ENCODE measurements at places on chromosomes 3 and 15. TPM values are rescaled to one million over a fixed set of nuclear protein-coding genes. Genes with fewer than 3 reads are reported as not detected.

DNA sequence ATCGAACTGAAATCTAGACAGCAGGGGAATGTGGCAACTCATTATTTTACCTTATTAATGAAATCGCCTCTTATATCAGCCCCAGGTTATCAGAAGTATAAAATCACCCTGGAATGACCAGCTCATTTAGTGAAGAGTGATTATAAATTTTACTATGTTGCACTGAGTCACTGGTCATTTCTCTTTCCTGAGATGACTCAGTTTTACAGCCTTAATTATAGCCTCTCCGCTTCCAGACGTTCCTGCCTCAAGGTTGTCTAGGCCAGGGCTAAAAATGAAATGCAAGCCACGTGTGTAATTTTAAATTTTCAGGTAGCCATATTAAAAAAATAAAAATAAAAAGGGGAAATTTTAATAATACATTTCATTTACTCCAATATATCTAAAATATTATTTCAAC lies 33.3 kb downstream of the DET1 start:
- no peak for DNase-seq

GRCh38 chr15:70017801-70018200 lies 79.9 kb downstream of the TLE3 start:
- no peak for DNase-seq

- no peak for DNase-seq
Measured at GRCh38 chr3:70640481-70640880, 328.0 kb upstream of the MDFIC2 start.

DNA sequence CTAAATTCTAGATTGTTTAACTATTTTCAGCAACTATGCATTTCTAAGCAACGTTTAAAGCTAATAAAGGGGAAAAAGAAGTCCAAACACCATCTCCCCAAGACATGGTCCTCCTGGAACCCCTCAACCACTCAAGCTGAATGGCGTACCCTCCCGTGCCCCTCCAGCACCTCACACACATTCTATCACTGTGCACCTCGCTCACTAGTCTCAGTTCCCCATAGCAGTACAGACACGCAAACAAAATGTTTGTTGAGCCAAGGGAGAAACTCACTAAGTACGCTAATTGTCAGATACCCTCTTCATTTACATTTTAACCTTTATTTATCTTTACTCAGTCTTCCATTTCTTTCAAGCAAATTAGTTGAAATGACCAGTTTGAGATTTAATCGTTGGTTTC lies 48.8 kb downstream of the ACAP2 start:
- DNase-seq = no peak

DNA sequence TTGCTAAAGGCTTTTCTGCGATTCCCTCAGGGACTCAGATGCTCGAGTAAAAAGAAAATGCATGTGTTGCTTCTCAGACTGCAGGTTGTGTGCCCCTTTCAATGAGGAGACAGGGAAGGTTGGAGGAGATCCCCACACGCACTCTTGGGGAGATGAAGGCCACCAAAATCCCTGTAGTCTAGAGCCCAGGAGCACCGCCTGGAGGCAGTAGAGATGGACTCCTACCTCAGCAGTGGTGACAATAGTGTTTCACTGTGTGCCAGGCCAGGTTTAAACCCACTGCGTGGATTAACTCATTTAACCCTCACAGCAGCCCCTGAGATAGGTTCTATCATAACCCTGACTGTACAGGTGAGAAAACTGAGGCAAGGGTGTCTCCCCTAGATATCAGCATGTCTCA lies 15.2 kb downstream of the MEGF11 start:
- no peak for DNase-seq

GRCh38 chr3:138066383-138066782 lies 49.0 kb downstream of the DZIP1L start:
- no peak for DNase-seq

DNA sequence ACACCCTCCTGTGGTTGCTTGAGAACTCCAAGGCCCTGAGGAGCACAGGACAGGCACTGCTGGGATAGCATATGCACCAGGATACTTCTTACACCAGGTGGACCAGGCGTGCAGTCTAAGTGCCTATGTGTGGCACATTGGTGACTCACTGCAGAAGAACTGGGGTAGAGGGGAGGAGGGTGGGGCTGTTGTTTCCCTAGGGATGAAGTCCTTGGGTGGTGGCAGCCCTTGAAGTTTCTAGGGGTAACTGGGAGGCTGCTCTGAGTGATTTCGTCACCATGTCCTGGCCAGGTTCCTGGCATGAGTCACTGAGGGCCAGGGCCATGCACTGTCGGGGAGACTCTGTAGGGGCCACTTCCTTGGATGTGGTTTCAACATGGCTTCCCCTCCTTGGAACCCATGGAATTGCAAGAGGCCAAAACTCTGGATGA lies 15.9 kb downstream of the MYZAP start:
- no peak for DNase-seq

DNA sequence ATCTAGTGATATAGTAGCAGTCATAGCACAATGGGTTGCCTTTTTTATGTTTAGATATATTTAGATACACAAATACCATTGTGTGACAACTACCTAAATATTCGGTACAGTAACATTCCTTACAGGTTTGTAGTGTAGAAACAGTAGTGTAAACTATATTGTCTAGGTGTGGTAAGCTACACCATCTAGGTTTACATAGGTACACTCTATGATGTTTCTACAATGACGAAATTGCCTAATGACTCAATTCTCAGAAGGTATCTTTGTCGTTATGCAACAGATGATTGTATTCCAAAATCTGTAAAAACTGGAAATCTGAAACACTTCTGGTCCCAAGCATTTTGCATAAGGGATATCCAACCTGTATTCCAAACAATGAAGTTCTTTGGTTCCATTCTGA lies 24.3 kb downstream of the PLOD2 start:
- DNase-seq = no peak

- DNase-seq = no peak
Measured at GRCh38 chr15:56467616-56468015, 2.7 kb upstream of the MNS1 start.

DNA sequence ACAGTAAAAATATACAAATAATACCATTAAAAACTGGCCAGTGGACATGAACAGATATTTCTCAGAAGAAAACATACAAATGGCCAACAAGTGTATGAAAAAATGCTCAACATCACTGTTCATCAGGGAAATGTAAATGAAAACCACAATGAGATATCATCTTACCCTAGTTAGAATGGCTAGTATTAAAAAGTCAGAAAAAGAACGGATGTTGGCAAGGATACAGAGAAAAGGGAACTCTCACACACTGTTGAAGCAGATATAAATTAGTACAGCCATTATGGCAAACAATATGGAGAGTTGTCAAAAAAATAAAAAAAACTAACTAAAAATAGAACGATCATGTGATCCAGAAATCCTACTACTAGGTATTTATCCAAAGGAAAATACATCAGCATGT lies 222.7 kb upstream of the NAALADL2 start:
- DNase-seq = no peak

Gene ARGFX
- total RNA-seq = not detected

Gene AADACL2
- total RNA-seq = not detected

Gene WNT7A
- total RNA-seq = not detected

Gene GPR149
- not detected for total RNA-seq

Gene DNAH12
- 0.10 TPM for total RNA-seq

Gene VWA5B2
- not detected for total RNA-seq

Gene SLITRK3
- 0.24 TPM for total RNA-seq
